ENCODE measurements at places on chromosomes 6 and 20.
A peak's percentile ranks its signal among the peaks of the same experiment; 100 is the strongest.

DNA sequence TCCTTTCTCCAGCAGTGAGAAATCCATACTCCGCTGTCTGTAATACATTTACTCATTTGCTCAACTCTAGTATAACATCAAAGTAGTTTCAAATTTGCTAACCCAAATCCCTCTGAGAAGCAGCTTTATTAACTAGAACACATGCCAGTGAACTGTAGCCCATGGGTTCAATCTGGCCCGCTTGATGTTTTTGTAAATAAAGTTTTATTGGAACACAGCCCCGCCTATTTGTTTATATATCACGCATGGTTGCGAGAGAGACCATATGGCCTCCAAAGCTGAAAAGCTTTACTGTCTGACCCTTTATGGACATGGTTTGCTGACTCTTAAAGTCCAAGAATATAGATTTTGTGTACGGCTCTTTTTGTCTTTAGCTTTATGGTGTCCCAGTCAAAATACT is 32.2 kb downstream of the CDYL start:
- DNase-seq = no peak

DNA sequence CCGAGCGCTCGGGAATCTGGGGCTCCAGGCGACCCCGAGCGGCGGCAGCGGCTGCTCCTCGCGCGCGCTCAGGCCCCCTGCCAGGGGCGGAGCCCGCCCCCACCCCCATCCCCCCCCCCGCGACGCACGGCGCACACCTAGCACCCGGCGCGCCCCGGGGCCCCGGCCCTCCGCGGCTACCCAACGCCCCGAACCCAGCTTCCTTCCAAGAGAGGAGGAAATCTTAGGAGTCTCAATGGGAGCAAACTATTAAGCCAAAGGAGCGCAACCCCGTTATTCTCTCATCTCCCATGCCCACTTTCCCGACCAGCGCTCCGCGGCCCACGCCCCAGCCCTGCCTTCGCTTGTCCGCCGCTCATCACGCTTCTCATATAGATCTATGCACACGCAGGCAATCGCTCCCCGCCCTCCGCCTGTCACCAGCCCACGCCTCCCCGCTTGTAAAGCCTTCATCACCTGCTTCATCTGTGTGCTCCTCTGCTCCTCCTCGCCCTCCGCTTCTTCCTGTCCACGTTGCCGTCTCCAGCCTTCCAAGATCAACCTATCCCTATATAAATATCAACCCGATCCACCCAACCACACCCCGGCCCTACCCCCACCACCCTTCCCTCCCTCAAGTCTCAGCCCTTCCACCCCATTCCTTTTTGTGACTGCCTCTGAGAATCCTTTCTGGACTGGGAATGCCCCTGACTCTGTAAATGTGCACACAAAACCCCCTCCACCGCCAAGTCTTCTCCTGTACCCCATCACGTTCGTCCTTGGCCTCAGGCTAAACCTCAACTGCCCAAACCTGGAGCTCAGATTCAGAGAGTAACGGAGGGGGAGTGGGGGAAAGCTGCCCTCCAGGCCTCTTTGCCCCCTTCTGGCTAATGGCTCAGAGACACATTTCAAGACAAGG is at the start of gene DLK2:
Gene DLK2 (minus strand): TSS at position 18 of the 898 bp plus-strand sequence. CDS start 723 bp downstream, outside the sequence.
- DNase-seq = peak; percentile 45

GRCh38 chr6:119483908-119484307 is 134.3 kb upstream of the MAN1A1 start:
- no peak for DNase-seq

GRCh38 chr6:117352466-117353081 is 73.2 kb downstream of the ROS1 start:
- DNase-seq = no peak

DNA sequence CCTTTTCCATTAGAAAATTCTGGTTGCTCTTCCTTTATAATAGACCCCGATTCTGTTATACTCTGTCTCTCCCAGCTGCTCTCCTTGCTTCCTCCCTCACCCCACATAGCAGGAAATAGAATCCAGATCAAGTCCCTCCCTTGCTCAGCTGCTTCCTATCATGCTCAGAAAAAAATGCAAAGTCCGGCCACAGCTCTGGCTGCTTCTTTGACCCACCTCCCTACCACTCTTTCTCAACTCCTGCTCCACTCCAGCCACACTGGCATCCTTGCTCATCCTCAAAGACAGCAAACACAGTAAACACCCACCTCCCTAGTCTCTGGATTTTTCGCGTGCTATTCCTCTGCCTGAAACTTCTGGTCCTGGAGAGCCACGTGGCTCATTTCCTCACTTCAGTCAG is 9.1 kb upstream of the SLC22A16 start:
- DNase-seq = no peak

DNA sequence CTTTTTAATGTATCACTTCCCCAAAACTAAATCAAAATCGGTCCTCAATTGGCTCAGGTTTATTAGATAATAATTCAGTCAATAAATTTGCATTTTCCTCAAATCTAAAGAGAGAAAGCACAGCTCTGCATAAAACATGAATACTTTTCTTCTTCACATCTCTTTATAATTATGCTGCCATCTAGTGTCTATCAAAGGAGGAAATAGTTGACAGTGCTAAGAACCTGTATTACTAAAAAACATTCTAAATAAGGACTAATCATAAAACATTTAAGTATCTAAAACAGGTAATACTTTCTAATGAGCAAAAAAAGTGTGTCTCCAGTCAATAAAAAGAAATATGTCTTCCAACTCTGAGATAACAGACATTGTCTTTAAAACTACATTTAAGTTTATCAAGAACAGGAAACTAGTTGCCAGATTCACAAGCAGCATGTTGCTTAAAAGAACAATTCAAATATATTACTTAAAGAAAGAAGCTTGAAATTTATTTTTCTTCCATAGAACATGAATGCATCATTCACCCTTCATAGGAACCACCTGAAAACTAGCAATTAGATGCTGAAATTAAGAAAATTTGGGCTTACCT is 56.5 kb upstream of the DST start:
- DNase-seq = no peak

- no peak for DNase-seq
These were observed 63.3 kb downstream of the ZFAND3 start for GRCh38 chr6:37882724-37883413.

DNA sequence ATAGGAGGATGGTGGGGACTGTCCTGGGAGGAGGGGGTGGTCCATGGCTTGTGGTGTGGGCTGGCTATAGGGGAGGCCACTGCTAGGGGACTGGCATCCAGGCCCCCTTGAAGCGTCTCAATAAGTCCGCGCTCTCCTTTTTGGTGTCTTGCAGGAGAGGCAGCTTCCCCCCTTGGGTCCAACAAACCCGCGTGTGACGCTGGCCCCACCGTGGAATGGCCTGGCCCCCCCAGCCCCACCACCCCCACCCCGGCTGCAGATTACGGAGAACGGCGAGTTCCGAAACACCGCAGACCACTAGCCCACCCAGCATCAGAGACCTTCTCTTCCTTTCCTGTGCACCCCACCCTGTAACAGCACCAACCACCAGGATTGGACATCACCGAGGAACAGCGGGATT is 2.8 kb upstream of the ZBTB9 start:
- no peak for DNase-seq

- no peak for DNase-seq
These were observed 25.1 kb downstream of the CD83 start for GRCh38 chr6:14142511-14143223.

DNA sequence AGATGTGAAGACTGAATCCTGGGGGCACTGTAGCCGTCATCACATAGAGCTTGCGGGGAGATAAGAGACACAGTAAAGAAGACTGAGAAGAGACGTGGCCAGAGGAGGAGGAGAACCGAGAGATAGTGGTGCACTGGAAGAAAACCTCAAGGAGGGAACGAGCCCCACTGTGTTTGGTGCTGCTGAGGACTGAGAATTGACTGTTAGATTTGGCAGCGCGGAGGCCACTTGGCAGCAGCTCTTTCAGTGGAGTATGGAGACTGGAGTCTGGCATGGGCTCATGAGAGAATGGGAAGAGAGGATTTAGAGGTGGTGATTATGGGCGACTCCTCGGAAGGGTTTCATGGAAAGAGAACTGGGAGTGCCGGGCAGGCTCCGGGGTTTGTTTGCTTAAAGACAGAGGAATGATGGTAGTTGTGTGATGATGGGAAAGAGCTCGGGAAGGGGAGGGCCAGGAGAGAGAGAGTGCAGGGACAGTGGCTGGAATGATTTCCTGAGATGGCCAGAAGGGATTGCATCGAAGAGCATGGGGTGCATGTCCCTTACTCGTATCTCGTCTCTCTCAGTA is 18.0 kb downstream of the CDYL start:
- DNase-seq = no peak
